Activated naive CD4-positive, alpha-beta T cell treated with Interleukin-2 at 50 U/mL for 16 hours (primary cell): ENCODE measurements at places on chromosomes 1 and 21.

GRCh38 chr1:92411511-92411910 lies 75.2 kb downstream of the GFI1 start:
- no peak for DNase-seq

- no peak for DNase-seq
Observed at GRCh38 chr1:12614402-12615158, 3.4 kb downstream of the DHRS3 start.

DNA sequence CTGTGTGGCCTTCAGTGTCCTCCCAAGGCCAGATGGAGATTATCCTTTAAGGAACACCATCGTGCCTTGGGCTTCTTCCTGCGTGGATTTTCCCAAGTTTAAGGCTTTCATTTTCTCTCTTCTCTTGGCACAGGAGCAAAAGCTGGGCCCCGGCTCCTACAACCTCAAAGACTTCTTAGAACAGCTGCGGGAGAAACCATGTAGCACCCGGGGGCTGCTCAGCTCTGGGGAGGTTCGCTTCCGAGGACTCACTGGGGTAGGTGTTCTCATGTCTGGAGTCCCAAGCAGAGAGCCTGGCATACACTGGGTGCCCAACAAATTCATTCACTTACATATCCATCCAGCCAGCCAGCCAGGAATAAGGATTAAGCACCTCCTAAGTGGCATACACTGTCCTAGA lies 6.6 kb upstream of the TTC22 start:
- no peak for DNase-seq

GRCh38 chr1:44270686-44271628 lies 57.7 kb downstream of the DMAP1 start:
- DNase-seq: no peak

- peak; percentile 41 for DNase-seq
Observed at GRCh38 chr1:234881893-234882771, 246.5 kb downstream of the TOMM20 start.
